ENCODE measurements at places on chromosomes 2 and 18.
A peak's percentile ranks its signal among the peaks of the same experiment; 100 is the strongest.

GRCh38 chr2:99171377-99172140 is 9.3 kb downstream of the MITD1 start:
- DNase-seq, result no peak

DNA sequence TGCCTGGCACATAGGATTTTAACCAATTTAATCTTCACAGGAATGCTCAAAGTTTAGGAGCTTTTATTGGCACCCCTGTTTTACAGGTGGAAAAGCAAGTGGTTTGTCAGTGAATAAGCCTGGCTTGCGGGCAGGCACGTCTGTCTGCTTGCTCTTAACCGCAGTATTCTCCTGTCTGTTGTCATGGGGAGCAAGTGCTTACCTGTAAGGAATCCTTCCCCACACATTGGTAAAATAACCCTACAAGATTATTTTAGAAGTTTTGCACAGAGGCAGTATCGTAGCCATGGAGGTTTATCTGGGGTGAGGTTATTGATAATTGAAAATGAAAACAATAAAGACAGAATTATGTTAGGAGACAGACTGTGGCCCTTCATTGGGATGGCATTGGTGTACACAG is 174.9 kb downstream of the AGAP1 start:
- DNase-seq, result no peak

DNA sequence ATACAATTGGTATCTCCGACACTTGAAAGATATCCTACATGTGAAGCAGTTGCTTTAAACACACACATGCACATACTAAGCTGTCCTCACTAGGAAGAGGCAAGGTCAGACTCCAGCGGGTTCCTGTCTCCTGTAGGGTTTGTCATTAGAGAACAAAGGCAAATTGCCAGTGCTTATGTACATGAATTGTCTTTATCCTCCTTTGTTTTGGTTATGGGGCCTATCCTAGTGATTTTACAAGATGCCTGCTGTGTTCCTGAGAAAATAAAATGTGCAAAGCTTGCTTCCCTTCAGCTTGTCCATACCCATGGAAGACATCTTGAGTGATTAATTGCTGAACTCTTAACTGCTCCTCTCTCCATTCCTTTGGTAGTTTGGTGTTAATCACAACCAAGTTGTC is 86.7 kb upstream of the SLC39A10 start:
- no peak for DNase-seq

GRCh38 chr18:3083766-3084165 is 70.8 kb upstream of the LPIN2 start:
- no peak for DNase-seq

DNA sequence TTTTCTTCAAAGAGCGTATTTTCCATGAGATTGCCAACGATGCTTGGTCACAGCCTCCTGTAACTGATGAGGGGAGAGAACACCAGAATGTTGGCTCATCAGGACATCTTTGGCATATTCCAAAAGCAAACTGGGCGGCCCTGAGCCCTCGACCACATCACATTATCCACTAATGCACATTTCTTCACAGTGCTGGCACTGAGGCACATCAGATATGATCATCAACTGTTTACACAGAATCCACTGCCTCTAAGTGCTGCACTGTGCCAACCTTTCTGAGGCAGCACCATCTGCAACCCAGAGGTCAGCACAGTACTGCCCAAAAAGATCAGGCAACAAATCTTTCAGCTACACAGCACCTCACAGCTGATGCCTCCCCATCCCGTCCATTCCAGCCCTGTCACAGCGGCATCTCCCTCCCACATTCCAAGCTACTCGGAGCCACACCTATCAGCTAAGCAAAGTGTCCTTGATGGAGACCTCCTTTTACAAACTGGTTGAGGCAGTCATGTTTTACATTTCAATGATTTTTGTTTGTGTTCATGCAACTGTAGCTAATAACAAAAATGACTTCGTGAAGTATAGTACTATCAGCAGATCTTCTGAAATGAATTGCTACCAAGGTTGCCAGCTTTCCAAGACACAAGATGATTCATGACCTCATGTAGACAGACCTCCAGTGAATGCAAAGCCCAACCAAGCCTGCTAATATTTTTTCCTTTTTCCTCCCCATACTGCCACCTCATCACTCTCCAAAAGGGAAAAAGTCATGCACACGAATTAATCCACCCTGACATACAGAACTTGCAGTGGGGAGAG is 32.3 kb downstream of the MYO5B start:
- no peak for DNase-seq

DNA sequence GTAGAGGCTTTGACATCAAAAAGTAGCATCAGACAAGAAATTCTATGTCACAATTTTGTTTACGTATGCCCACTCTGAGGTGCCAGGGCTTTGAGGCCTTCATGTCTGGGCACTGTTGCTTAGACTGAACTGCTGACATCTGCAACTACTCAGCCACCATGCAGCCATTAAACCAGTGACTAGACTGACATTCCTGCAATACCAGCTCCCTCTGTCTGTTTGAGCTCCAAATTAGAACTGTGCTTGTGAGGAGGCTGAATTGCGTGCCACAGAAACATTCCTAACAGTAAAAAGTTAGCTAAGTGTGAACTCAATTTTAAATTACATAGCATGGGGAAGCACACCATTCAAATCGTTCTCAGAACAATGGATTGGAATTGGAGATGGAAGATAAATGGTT is 163.2 kb downstream of the INSIG2 start:
- DNase-seq, result no peak

- DNase-seq, result no peak
Observed at GRCh38 chr2:201709747-201710146, 11.3 kb upstream of the MPP4 start.

DNA sequence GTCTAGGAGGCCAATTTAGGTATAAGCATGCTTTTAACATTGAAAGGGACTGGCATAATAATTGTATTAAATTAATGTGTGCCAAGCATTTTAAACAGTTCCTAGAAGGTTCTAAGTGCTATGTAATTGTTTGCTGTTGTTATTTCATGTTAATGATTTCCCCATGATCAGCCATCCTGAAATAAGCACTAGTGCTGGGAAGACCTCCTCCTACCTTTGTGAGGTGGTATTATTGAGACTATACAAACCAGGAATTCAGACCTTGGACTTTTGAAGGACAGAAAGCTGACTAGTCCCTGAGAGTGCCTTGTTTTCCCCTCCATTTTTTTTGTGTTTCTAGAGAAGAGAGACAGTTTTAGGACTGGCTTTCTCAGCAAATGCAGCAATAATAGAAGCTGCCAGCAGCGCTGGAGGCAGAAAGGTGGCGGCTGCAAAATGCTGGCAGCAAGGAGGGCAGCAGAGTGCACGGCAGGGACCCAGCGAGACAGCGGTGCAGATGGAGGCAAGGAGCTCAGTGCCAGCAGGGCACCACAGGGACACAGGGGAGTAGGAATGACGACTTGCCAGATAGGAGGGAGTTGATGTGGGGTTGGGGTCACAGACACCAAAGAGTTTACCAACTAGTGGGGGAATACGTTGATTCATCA is 25.3 kb downstream of the NABP1 start:
- no peak for DNase-seq

DNA sequence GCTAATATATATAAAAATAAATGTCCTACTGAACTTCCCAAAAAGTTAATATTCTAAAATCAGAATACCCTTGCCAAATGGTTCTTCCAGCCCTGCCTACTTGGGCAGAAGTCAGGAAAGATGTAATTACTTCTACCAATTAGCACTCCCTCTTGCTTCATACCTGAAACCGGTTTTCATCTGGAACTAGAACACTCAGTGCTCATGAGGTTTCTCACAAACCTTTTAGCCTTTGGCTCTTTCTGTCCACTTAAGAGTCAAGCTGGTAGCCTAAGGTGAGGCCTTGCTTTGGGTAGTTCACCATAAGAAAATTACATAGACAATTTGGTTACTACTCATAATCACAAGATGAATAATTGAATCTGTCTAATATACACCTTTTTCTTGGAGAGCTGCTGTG is 4.1 kb downstream of the DSG3 start:
- DNase-seq, result no peak

- no peak for DNase-seq
Observed at GRCh38 chr2:101682311-101682710, 15.2 kb upstream of the MAP4K4 start.

DNA sequence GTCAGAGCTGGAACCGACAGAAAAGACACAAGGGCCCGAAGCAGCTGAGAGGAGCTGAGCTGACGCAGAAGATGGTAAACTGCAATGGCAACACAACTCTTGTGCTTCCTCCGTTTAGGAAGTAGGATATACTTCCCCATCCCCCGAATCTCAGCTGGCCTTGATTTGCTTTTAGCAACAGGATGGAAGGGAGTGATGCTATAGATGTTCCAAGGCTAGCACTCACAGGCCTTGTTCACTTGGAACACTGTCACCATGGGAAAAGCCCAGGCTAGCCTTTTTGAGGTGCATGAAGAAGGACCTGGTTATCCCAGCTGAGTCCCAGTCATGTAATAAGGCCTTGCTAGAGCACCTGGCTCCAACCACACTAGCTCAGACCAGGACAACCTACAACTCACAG is 26.0 kb downstream of the STAT1 start:
- no peak for DNase-seq

DNA sequence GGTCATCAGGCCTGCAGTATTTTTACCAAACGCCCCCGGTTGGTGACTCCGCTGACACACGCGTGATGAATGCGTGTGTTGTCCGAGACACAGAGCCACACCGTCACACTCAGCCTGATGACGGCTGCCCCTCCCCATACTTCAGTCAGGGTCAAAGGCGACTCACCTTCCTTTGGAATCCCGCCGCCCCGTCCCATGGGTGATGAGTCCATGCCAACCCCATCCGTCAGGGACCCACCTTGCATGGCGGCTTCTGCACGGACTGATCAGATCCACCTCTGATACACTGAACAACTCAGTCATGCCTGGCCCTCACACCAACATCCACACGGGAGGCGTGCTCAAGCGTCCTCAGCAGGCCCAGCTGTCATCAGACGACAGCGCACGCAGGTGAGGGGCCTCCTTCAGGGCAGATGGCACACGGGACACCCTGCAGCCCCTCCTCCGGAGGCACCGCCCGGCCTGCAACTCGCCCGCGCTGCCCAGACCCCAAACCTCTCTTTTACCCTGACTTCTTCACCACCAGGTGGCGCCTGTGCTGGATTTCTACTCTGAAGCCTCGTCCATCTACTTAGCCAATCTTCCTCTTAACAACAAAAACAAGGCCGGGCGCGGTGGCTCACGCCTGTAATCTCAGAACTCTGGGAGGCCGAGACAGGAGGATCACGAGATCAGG is 89.2 kb downstream of the ZNF516 start:
- DNase-seq, result no peak

GRCh38 chr2:140551287-140551686 is 1579.5 kb downstream of the LRP1B start:
- no peak for DNase-seq

- DNase-seq, result no peak
Observed at GRCh38 chr2:168969865-168970264, 61.3 kb downstream of the ABCB11 start.

DNA sequence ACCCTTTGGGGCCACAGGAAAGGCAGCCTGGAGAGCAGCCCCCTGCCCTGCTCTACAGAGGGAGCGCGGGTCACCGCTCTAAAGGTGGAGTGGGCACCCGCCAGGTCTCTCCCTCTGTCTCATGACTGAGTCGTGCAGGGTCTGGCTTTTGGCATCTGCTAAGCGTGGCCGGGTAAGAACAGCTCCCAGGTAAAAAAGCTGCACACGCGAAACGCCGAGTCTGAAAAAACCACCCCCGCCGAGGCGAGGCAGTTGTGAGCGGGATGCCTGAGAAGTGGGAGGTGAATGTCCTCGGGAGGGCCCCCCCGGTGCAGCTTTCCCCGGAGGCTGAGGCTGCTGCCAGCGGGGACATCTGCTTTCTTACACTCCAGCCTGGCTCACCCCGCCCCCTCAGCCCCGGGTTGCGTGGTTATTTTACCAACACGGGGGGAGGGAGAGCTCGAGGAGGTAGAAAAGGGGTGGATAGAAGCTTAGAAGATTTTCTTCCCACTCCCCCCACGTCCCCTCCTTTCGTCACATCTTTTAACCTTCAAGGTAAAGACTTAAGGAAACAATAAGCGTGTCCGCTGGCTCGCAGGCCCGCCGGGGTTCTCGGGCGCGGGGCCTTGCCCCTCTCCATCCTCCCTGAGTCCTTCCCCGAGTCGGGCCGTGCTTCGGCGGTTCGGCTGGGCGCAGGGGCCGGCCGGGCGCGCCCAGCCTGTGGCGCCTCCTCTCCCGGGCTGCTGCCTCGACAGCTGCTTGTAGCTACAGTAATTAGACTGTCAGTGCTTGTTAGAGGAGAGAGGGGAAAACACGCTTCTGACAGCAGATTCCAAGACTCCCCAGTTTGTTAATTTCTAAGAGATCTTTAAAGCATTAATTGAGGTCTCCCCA is 70.6 kb upstream of the PSMD14 start:
- DNase-seq, result peak; percentile 19

- no peak for DNase-seq
Observed at GRCh38 chr2:120939595-120940318, 204.1 kb downstream of the GLI2 start.

DNA sequence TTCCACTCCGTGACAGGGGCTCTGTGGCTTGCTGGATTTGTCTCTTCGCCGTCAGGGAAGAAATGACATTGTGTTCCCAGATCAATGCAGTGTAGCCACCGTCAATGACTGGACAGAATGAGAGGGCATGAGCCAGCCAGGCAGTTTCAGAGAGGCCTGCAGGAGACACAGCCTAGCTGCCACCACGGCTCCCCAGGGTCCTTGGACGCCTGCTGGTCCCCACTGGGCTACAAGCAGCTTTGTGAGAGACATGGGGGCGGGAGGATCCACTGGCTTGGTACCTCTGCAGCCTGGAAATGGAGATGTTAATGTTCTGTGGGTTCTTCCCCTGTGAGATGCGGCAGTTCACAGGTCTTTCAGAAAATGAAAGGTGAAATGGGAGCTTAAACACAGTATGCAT is 12.1 kb upstream of the AMER3 start:
- no peak for DNase-seq

GRCh38 chr2:215652388-215652787 is 216.5 kb upstream of the FN1 start:
- no peak for DNase-seq

GRCh38 chr2:142734770-142735169 is 142.7 kb upstream of the KYNU start:
- DNase-seq, result no peak

Measured in GM12892 (cell line).